ENCODE measurements at places on chromosomes 6 and 20. TPM values are rescaled to one million over a fixed set of nuclear protein-coding genes. Genes with fewer than 3 reads are reported as not detected.

The SLC22A16 gene
- 1.4 TPM for total RNA-seq

The MEI4 gene
- not detected for total RNA-seq

The HLA-B gene
- total RNA-seq, result 914 TPM

The PTK6 gene
- total RNA-seq, result 0.10 TPM

The POM121L2 gene
- not detected for total RNA-seq

The SLC17A1 gene
- not detected for total RNA-seq

The TRMT11 gene
- 15.5 TPM for total RNA-seq

The DACT2 gene
- total RNA-seq, result 0.48 TPM

Data from mesenteric fat pad (tissue), 1 donor.